ENCODE measurements at places on chromosomes 6 and 20.

- DNase-seq = no peak
Measured at GRCh38 chr6:24683297-24684296, 16.7 kb downstream of the ACOT13 start.

- no peak for DNase-seq
Measured at GRCh38 chr6:110549277-110549676, 72.9 kb upstream of the SLC22A16 start.

DNA sequence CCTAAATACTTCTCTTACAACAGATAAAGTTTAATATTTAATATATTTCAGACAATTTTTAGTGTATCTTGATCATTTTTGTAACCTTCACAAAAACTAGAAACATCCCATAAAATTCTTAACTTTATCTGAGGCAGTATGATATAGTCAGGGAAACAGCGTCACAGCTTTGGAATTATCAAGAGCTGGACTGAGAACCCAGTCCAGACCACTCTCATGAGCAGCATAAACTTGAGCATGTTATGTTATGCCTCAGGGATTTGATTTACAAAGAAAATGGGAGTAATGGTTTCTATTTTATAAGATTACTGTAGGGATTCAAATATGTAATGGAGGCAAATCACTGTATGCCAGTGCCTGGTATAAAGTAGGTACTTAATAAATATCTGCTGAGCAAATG, 8.3 kb upstream of the MARCKS start:
- no peak for DNase-seq

- no peak for DNase-seq
Measured at GRCh38 chr6:20853828-20854227, 319.6 kb downstream of the CDKAL1 start.

DNA sequence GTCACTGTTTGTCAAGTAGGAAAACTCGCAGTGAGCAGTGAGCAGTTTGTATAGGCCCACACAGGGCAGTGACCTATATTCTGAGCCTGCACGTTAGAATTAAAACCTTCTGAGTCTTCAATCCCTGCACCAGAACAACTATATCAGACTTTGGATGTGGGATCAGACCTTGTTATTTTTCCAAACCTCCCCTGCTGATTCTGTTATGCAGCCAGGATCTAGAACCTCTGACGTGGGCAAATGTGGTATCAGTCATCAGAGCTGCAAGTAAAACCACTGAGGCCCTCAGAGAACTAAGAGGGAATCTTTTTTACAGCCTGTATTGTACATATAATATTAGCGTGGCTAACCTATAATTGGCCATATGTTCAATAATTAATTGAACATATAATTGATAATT, 32.0 kb upstream of the AKAP7 start:
- DNase-seq = no peak

GRCh38 chr6:19839788-19840187, 2.6 kb downstream of the ID4 start:
- DNase-seq = no peak

GRCh38 chr20:19137641-19138040, 74.8 kb upstream of the SLC24A3 start:
- no peak for DNase-seq

GRCh38 chr20:63792866-63793265, 38.2 kb downstream of the ZBTB46 start:
- DNase-seq = no peak

DNA sequence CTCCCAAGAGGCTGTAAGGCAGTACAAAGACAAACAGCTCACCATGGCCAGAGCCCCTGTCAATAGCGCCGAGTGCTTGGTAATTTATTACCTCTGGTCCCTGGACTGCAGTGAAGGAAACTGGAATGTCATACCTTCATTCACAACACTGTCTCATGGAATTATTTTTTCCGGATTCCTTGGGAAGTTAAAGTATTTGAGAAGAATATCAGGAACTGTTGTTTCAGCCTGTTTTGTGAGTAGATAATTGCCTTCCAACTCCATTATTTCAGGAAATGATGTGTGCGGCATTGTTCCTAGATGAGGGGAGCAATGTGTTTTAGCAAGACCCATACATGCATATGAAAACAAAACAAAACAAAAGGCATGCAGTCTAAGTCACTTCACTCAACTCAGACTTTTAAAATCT, 64.0 kb downstream of the BLOC1S5 start:
- no peak for DNase-seq

DNA sequence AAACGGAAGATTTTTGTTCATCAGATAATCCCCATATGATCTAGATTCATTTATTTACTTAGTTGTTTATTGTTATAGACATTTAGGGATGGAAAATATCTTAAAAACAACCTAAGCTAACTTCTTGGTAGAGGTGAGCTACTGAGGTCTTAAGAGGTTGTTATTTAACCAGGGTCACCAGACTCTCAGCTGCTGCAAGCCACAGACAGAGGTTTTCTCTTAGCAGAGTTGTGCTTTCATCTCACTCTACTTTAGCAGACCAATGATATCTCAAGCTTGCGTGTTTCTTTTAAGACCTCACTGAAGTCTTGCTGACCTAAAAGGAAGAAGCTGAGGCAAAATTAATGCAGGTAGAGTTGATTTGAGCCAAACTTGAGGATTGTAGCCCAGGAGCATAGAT, 43.6 kb downstream of the NCOA7 start:
- no peak for DNase-seq

- no peak for DNase-seq
Measured at GRCh38 chr6:128560966-128561365, 40.6 kb upstream of the PTPRK start.

- DNase-seq = no peak
Measured at GRCh38 chr6:121319112-121319553, 15.1 kb downstream of the TBC1D32 start.

- no peak for DNase-seq
Measured at GRCh38 chr20:2763186-2763585, 37.2 kb downstream of the CPXM1 start.

- DNase-seq = no peak
Measured at GRCh38 chr6:8539453-8539852, 104.1 kb upstream of the SLC35B3 start.

DNA sequence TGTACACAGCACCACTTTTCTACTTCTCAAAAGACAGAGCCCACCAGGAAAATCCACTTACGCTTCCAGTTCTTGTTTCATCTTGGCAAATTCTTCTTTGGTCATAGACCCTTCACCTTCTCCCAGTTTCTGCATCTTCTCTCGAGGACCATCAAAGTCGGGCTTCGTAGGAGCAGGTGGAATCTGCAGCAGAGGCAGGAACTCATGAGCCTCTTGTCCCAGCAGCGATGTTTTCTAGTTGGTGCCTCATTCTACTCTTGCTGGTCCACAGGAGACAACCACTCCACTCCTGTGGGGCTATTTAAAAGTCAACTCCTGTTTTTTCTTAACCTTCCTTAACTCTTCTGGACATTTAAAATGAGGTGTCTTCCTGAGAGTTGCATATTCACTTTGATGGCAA, 14.7 kb downstream of the SNX5 start:
- DNase-seq = no peak

DNA sequence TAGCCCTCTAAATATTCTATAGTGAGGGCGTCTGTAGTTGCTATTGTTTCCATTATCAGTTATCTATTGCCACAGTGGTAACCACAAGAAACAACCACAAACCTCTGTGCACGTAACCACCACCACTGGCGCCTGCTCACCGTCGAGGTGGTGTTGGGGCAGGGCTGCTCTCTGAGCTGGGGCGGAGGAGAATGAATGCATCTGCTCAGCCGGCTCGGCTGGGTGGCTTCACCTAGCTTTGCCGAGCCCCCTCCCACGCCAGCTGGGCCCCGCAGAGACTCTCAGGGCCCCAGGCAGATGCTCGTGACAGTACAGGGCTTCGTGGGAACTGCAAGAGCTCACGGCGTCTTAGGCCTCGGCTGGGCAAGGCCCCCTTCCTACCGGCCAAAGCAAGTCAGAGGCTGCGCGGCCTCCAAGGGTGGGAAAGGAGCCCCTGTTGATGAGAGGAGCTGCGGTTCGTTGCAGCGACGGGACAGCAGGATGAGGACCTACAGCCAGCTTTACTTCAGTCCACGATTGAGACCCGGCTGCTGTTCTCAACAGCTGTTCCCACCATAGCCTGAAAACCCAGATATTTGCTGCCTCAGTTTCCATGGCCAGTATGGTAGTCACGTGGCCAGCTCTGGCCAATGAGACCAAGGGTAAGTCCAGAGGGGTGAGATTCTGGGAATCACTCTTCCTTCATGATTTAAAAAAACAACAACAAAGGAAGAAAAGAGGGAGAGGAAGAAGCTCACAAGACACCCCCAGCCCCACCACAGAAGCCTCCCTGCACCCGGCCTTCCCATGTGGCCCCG, 120.2 kb upstream of the AFDN start:
- DNase-seq = peak; percentile 12

DNA sequence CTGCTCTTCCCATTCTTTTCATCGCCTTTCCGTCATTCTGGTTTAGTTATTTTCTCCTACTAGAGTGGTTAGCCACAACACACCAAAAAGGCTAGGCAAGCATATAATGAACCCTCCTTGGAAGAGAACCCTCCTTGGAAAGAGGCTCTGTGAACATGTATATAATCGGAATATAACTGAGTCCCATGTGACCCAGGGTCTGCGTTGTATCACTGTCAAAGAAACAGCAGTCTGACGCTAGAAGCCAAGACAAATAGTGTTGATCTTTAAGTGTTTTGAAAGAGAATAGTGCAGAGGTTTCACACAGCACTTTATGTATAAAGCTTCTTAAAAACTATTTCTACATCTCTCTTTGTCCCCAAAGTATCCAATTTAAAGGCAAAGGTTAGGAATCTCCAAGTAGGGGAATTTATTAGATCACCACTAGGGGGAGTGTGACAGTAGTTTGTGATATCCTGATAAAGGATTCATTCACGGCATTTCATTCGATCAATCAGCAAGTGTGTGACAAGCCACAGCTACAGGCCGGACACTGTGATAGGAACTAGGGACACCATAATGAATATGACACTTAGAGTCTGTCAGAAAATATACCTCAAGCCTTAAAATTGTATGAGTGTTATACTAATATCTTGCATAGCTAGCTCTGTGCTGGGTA, 395.3 kb downstream of the CD109 start:
- no peak for DNase-seq

DNA sequence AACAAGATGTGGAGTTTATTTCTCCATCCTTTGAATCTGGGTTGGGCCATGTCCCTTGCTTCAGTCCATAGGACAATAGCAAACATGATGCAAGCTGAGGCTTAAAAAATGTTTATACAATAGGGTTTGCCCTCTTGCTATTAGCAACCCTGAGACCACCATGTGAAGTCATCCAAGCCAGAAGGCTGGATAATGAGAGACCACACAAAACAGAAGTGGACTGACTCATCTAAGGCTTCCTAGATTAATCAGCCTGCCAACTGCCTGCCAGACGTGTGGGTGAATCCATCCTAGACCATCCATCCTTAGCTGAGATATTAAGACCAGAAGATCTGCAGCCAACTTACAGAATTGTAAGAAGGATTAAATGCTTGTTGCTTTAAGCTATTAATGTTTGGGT, 38.1 kb upstream of the ISM1 start:
- DNase-seq = no peak

DNA sequence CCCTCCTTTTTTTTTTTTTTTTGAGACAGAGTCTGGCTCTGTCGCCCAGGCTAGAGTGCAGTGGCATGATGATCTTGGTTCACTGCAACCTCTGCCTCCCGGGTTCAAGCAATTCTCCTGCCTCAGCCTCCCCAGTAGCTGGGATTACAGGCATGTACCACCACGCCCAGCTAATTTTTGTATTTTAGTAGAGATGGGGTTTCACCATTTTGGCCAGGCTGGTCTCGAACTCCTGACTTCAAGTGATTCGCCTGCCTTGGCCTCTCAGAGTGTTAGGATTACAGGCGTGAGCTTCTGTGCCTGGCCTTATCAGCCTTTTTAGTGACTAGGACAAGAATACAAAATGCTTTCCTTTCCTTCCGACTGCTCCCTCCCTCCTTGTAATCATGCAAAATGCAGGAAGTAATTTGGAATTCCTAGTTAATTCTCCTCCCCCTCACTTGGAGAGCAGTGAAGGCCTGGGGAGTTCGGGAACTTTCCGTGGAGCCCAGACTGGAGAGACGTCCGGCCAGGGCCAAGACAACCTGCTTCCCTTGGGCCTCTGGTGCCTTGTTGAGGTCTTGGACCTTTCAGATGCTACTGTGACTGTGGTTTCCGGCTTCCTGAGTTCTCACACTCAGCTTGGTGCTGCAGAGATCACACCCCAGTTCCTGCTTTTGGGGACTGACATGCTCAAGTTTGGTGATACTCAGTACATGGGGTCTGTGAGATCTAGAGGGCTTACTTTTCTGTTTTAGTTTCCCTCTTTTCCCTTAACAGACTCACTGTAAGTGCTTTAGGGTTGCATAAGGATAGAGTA, 3.9 kb upstream of the PHF20 start:
- DNase-seq = peak; percentile 86

DNA sequence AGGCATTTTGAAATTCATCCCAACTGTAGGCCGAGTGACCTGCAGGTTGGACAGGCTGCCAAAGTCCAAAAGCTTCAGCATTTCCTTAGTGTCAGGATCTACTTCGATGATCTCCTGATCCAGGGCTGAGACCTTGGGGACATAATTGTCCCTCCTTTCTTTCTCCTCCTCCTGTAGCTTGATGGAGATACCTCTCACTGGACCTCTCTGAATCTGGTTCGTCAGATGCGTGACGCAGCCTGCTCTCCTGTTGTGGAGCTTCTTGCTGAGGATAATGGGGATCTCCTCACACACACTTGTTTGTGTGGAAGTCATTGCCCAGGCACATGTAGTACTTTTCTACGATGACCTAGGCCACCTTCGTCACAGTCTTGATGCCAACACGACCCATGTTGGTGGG, 1.5 kb upstream of the MAS1L start:
- DNase-seq = no peak

- no peak for DNase-seq
Measured at GRCh38 chr20:5862703-5863039, 87.7 kb downstream of the TRMT6 start.

DNA sequence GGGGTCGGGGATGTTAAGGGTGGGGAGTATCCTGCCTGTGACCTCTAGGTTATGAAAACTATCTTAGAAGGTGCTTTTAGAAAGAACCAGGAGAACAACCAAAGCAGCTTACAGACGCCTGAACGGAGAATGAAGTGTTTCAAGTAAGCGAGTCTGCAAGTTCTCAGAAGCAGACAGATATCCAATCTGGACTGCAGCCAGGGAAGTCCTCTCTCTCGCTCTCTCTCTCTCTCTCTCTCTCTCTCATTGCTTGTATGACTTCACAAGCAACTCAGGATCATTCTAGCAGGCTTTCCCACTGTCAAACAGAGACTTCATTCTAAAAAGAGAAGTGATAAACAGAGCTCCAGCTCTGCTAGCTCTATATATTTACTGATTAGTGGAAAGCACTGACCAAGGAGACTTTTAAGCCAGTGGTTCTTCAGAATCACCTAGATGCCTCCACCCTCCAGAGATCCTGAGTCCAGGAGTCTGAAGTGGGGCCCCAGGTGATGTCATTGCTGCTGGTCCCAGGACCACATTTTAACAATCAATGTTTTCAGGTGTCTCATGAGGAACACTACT, 6.0 kb downstream of the TCF21 start:
- no peak for DNase-seq

DNA sequence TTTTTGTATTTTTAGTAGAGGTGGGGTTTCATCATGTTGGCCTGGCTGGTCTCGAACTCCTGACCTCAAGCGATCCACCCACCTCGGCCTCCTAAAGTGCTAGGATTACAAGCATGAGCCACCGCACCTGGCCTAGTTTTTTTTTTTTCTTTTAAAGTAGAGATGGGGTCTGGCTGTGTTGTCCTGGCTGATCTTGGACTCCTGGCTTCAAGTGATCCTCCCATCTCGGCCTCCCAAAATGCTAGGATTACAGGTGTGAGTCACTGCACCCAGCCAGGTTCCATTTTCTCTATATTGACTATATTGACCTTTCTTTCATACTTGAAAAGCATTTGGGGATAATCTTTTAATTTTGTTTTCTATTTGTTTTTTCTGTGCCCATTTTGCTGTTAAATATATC, 13.3 kb downstream of the PANK2 start:
- no peak for DNase-seq

Data from GDM1 (cell line).